NCI-H2029 treated with DMSO at 0.1 percent for 48 hours (cell line): ENCODE measurements at places on chromosomes 16 and 17.

DNA sequence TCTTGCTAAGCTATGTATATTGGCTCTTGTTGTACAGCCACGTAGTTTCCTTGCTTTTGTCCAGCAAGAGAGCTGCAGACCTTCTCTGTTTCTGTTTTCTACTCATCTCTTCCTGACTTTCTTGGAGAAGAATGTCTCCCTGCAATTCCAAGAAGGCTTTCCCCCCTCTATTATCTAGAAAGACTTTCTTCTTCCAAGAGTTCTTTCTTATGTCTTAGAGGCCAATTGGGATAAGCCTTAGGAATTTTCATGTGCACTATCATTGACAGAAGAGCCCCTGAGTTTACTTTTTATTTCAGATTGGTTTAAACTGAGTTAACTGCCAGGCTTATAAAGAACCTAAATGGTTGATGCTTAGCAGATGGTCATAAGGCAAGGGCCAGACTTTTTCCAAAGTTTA lies 9.0 kb downstream of the CAPNS2 start:
- no peak for DNase-seq

- DNase-seq = no peak
Measured at GRCh38 chr17:60359415-60359814, 32.5 kb downstream of the USP32 start.

- no peak for DNase-seq
Measured at GRCh38 chr16:77965346-77965745, 57.0 kb upstream of the CLEC3A start.

- DNase-seq = no peak
Measured at GRCh38 chr16:85250609-85251223, 138.4 kb upstream of the CIBAR2 start.

DNA sequence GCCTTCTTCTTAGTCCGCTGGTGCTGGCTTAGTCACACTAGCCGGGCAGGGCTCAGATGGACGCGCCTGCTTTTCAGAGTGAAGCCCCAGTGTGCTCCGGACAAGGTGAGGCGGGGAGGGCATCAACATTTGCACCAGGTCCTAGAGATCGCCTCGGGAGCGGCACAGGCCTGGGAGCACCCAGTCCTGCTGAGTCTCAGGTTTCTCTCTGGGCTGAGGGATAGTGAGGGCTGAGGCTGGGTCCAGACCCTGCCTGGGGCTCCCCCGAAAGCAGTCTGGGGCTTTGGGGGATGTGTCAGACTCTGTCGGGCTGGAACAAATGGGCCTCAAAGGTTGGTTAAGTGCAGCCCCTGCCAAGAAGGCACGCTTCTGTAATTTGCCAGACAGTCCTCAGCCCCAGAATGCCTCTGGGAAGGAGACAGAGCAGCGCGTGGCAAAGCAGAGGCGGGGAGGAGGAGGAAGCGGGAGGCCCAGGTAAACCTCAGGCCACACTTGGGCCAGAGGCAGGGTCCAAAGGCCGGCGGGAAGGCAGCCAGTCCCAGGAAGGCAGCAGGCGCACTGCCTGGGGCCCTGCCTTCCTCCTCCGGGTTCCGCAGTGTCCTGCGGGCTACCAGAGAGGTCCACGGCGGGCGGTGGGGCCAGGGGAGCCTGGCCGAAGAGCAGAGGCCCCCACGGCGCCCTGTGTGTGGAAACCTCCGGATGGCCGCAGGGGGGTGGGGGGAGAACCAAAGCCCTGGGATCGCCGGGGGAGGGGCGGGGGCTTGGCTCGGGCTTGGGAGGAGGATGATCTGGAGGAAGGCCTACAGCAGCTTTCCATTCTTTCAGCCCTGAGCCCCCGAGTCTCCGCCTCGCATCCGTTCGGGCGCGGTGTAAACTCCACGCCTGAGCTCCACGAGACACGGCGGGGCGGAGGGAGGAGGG lies 39.5 kb upstream of the ATP2A3 start:
- DNase-seq = no peak
